Activated effector memory CD4-positive, alpha-beta T cell treated with Interleukin-2 at 50 U/mL for 16 hours (primary cell): ENCODE measurements at places on chromosomes 1 and 21.

DNA sequence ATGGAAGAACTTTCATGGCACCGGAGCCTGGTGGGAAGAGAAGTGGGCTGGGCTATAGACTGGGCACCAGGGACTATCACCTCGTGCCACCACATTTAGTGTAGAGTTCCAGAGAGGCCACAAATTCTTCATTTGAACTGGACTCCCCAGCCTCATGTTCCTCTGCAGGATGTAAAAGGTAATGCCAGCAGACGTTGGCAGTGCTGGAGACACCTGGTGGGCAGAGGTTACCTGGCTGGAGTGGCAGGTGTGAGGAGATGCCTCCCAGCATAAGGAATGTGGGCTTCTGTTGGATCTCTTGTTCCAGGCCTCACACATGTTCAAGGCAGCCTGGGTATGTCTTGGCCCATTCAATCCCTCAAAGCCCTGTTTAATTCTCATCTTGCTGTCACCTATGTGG is 35.2 kb downstream of the TEX35 start:
- no peak for DNase-seq

DNA sequence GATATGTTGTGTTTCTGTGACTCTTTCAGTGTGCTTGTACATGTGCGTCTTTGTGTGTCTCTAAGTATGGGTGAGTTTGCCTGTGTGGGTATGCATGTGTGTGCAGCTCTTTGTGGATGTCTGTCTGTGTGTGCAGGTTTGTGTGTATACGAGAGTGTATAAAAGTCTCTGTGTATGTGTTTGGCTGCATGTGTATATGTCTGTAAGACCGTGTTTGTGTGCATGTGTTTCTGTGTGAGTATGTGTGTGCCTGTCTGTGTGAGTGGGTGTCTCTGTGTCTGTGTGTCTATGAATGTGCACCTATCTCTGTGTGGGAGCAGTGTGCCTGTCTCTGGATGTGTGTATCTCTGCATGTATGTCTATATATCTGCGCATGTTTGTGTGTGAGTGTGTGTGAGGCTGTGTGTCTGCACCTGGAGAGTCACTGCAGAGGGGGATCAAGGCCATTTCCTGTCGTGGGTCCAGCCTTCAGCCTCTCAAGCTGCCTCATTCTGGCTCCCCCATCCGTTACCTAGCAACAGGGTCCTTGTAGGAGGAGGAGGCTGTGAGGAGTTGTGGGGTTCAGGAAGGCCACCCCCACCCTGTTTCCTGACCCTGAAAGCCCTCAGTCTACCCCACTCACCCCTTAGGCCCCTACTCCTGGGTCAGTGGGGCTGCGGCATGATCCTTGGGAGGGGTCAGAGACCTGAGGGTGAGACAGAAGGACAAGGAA is 10.4 kb downstream of the FGR start:
- no peak for DNase-seq

GRCh38 chr1:53121319-53122172 is 20.9 kb downstream of the SLC1A7 start:
- no peak for DNase-seq

- DNase-seq, result no peak
Observed at GRCh38 chr1:30275926-30276764, 447.2 kb downstream of the MATN1 start.

DNA sequence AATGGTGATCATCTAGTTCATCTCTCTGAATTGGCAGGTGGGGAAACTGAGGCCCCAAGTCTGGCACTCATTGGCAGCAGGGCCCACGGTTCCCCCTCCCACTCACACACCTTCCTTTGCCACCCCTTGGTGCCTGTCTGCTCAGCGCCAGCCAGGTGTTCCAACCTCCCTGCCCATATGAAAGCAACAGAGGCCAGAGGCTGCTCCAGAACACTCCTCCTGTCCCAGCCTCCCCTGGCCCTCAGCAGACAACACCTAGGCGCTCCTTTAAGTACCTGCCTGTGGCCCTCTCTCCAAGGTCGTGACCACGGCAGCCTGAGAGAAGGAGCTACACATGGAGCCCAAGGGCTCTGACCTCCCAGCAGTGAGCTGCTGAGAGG is 362.3 kb upstream of the VAMP3 start:
- DNase-seq, result no peak

GRCh38 chr1:220652995-220653394 is 37.2 kb upstream of the C1orf115 start:
- DNase-seq, result no peak

- no peak for DNase-seq
Observed at GRCh38 chr1:168654198-168654915, 74.6 kb downstream of the DPT start.

DNA sequence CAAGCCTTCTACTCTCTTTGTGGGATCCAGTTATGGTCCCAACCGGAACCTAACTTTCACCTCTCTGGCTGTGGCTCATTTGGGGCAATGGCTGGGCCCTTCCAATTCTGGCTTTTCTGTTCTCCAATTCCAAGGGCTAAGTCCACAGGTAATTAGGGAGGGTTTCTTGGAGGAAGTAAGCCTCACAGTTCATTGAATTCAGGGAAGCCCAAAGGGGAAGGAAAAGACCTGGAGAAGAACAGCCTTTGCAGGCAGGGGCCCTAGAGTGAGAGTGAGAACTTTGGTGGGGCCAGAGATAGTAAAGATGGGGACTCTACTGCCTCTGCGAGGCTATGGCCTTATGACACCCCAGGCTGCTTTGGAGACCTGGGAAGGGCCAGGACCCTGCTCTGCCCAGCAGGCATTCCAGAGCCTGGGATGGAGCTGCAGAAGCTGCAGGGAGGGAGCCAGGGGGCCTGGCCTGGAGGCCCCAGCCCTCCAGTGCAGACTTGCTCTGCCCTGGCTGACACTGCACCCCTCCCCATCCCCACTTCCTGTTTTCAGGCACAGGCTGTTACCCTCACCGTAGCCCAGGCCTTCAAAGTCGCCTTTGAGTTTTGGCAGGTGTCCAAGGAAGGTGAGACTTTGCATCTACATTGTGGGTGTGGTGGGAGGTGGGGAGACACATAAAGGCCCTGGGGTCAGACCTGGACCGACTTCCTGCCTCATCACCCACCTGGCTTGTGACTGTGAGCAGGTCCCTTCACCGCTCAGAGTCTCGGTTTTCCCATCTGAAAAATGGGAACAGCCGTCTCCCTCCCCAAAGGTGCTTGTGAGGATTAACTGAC is 18.9 kb downstream of the LDLRAP1 start:
- peak; percentile 80 for DNase-seq
